ENCODE measurements at places on chromosomes 4 and X. TPM values are rescaled to one million over a fixed set of nuclear protein-coding genes. Genes with fewer than 3 reads are reported as not detected.

Gene CRMP1
- total RNA-seq: not detected

Gene CT45A5
- total RNA-seq: not detected

Gene KCNIP4
- total RNA-seq: not detected

Gene C4orf54
- total RNA-seq: not detected

Gene CXCL3
- total RNA-seq: not detected

Gene REELD1
- not detected for total RNA-seq

Gene CLDN2
- total RNA-seq: not detected

Gene GAGE12F
- total RNA-seq: not detected

Gene CFAP47
- not detected for total RNA-seq

Gene ETDA
- total RNA-seq: not detected
